ENCODE measurements at places on chromosomes 11 and 22.

- no peak for DNase-seq
Measured at GRCh38 chr11:12159351-12160099, 49.1 kb downstream of the MICAL2 start.

- DNase-seq, result peak; percentile 63
Measured at GRCh38 chr22:26642465-26643417, 14.6 kb upstream of the MIAT start.

DNA sequence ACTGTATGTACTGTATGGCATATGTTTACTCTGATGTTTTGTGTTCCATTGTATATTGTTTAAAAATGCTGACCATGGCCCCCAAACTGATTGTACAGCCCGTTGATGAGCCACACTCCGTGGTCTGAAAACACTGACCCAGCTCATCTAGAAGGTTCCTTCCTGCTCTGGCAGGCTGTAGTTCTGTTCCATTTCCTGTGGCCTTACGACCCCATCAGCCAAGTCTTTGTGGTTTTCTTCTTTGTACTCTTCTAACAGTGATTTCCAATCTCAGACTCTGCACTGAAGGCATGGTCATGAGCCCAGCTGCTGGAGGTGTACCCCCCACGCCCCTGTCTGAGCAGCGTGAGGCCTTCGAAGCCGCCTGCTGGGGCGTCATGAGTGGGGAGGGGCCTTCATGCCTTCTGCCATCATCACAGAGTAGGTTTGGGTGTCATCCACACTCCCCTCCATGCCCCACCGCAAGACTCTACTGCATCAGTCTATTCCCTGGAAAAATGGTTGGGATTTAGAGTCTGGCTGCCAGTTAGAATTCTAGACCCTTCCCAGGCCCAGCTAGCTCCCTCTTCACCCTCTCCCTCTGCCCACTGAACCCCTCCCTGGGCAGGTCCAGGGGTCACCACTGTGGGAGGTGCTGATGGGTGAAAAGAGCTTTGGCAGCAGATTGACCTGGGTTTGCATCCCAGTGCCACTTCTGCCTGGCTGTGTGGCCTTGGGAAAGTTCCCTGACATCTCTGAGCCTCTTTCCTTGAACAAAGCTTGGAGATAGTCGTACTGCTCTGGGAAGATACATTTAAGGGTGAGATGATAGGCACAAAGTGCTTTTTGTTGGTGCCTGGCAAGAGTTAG, 11.3 kb upstream of the C11orf96 start:
- no peak for DNase-seq

DNA sequence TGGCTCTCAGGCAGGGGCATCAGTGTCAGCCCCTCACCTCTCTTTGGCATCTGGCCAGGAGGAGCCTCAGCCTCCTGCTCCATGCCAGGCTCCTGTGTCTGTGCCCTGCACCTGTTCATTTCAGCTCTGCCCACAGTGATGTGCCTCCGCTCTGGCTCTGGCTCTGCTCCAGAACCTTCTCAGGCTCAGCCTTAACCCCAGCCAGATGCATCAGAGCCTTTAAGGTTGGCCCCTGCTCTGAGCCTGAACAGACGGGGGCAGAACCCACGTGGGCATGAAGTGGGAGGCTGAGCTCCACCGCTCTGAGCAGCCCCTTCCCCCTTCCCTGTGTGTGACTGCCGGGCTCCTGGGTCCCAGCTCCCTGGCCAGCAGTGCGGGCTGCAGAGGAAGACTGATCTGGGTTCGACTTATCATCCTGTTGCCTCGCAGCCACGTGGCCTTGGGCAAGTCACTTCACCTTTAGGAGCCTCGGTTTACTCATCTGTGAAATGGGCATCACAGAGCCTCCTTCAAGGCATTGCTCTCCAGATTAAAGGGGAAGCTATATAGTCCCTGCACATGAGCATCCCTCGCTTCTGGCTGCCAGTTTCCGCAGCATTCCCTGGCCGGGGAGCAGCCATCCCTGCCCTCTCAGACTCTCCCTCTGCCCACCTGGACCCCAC, 44.7 kb upstream of the RTL6 start:
- DNase-seq, result no peak

GRCh38 chr11:128477811-128478210, 109.5 kb downstream of the ETS1 start:
- no peak for DNase-seq
